ENCODE measurements at places on chromosomes 1 and 21. TPM values are rescaled to one million over a fixed set of nuclear protein-coding genes. Genes with fewer than 3 reads are reported as not detected.

Gene FMO5
- total RNA-seq = 0.95 TPM

Gene IL24
- not detected for total RNA-seq

DNA sequence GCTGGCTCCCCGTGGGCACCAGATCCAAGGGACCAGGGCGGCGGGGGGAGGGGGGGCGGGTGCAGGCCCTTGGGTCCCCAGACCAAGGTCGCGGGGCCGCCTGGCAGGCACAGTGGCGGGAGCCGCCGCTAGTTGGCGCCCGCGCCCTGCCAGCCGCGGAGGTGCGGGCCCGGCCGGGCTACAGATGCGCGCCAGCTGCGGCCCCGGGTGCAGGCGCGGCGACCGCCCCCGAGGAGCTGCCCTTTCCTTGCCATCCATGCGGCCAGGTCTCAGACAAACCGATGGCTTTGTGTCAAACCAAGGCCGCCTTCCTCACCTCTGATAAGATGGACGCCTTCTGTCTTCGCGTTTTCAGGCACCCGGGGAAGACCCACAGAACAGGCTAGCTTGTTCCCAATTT is 2.2 kb upstream of the RUNX3 start:
- H3K4me1 ChIP-seq = peaks cover 17% of the 10 kb centered on the region
- no peak for DNase-seq
- peak overlapping the region; percentile 2 for H3K4me3 ChIP-seq

Gene RIPPLY3
- not detected for total RNA-seq

DNA sequence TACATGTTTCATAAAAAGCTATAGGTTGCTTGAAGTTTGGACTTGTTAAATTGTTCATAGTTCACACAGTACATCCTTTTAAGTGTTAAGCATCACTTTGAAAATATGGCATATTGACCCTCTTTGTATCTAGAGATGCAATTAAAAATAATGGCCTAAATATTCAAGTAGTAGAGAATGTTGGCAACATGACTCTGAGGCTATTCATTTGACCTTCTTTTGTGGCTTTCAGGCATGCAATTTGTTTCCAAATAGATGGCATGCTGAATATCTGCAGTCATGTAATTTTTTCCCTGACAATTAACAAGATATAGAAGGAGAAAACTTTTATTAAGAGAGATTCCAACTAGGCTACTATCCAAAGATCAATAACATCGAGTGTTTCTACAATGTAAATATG is 230.5 kb upstream of the ZRANB2 start:
- H3K27me3 ChIP-seq = no peaks in the 10 kb centered on the region
- H3K27ac ChIP-seq = no peak overlapping the region
- no peaks in the 10 kb centered on the region for H3K4me1 ChIP-seq
- DNase-seq = no peak
- H3K36me3 ChIP-seq = no peaks in the 10 kb centered on the region

Gene S100A16
- total RNA-seq = 52.1 TPM

- H3K27ac ChIP-seq = no peak overlapping the region
- peaks cover 40% of the 10 kb centered on the region for H3K36me3 ChIP-seq
- H3K27me3 ChIP-seq = no peaks in the 10 kb centered on the region
- DNase-seq = no peak
These were observed 23.2 kb downstream of the CSTB start for GRCh38 chr21:43752758-43753438.

Gene PLA2G2D
- total RNA-seq = not detected

Gene WNT4
- total RNA-seq = 1.1 TPM

Gene AKR7A3
- total RNA-seq = 0.17 TPM

DNA sequence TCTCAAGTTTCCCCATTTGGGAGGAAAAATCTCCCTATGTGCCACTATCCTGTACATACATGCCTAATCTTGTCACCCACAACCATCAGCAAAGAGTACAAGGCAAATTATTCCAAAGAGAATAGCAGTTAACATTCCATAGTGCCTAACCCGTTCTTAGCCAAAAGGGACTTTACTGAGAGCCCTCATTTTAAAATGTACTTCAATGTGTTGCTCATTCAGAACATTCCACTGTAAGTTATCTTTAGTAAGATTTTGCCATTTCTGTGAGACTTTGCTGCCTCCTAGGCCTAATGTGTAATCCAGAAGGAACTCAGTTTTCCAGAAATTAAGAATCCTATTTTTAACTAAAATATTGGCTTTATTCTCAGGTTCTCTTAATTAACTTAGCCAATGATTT is 11.3 kb upstream of the MRPL55 start:
- H3K27ac ChIP-seq = no peak overlapping the region
- DNase-seq = no peak
- no peaks in the 10 kb centered on the region for H3K27me3 ChIP-seq

DNA sequence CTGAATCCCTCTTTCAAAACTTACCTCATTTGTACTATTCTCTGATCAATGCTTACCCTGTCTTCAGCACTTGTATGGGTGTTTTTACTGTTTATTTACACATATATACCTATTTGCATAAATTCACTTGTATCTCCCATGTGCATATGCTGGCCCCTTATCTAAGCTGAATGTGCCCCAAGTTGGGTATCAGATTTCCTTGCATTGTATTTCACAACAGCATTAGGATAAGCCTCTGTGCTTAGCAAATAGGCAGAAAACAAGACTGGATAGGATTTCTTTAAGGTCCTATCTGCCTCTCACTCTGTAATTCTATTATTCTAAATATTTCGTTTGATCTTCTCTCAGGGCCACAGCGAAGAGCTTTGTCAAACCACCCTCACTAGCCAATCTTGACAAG is 45.9 kb upstream of the IPO9 start:
- H3K4me1 ChIP-seq = peaks cover 4% of the 10 kb centered on the region
- H3K27me3 ChIP-seq = no peaks in the 10 kb centered on the region
- H3K4me3 ChIP-seq = no peak overlapping the region
- no peak for DNase-seq
- H3K27ac ChIP-seq = no peak overlapping the region

GRCh38 chr1:151968058-151968457 is 25.6 kb downstream of the S100A10 start:
- H3K4me3 ChIP-seq = no peak overlapping the region
- H3K36me3 ChIP-seq = no peaks in the 10 kb centered on the region
- no peak overlapping the region for H3K27ac ChIP-seq
- H3K27me3 ChIP-seq = no peaks in the 10 kb centered on the region
- H3K4me1 ChIP-seq = no peaks in the 10 kb centered on the region

DNA sequence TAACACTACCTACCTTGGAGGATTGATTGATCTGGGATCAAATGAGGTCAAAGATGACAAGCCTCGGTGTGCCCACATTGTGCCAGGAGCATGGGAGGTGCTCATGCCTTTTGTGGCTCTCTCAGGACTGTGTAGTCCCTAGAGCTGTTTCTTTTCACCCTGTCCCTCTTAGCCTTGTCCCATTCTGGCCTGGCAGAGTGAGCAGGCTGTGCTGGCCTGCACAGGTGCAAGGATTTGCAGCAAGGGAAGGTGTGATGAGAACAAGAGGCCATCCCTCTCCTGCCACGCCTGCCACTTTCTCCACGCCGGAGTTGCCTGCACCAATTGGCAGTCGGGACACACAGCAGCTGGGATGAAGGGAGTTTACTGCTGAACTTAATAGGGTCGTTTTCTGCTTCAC is 410.6 kb upstream of the VAMP3 start:
- no peak for DNase-seq
- H3K27ac ChIP-seq = no peak overlapping the region
- H3K36me3 ChIP-seq = no peaks in the 10 kb centered on the region
- H3K27me3 ChIP-seq = no peaks in the 10 kb centered on the region

DNA sequence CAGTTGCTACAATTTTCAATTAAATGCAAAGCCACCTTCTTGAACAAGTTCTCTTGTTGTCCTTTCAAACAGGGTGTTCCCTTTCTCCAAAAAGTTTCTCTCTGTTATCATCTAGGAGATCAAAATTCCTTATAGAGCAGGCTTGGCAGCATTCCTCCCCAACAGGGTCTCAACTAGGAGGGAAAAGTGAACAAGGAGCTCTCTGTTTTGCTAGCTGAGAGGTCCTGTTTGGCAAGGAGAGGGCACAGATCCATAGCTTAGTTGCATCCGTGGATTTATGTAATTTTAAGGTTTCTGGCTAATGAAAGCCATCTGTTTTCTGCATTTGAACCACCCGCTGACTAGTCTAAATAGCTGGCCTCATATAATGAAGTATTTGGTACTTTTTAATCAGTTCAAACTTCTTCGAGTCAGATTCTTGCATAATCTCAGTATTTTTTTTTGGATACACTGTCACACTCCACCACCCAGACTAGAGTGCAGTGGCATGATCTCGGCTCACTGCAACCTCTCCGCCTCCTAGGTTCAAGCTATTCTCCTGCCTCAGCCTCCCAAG is 54.0 kb downstream of the APP start:
- H3K27me3 ChIP-seq = no peaks in the 10 kb centered on the region
- DNase-seq = no peak
- no peak overlapping the region for H3K4me3 ChIP-seq
- H3K36me3 ChIP-seq = no peaks in the 10 kb centered on the region
- H3K27ac ChIP-seq = peak overlapping the region; percentile 62

GRCh38 chr1:22824975-22825374 is 114.3 kb downstream of the EPHB2 start:
- peaks cover 6% of the 10 kb centered on the region for H3K4me1 ChIP-seq
- no peak overlapping the region for H3K4me3 ChIP-seq
- no peak for DNase-seq
- no peak overlapping the region for H3K27ac ChIP-seq
- no peaks in the 10 kb centered on the region for H3K36me3 ChIP-seq

Gene CLCNKB
- total RNA-seq = not detected

DNA sequence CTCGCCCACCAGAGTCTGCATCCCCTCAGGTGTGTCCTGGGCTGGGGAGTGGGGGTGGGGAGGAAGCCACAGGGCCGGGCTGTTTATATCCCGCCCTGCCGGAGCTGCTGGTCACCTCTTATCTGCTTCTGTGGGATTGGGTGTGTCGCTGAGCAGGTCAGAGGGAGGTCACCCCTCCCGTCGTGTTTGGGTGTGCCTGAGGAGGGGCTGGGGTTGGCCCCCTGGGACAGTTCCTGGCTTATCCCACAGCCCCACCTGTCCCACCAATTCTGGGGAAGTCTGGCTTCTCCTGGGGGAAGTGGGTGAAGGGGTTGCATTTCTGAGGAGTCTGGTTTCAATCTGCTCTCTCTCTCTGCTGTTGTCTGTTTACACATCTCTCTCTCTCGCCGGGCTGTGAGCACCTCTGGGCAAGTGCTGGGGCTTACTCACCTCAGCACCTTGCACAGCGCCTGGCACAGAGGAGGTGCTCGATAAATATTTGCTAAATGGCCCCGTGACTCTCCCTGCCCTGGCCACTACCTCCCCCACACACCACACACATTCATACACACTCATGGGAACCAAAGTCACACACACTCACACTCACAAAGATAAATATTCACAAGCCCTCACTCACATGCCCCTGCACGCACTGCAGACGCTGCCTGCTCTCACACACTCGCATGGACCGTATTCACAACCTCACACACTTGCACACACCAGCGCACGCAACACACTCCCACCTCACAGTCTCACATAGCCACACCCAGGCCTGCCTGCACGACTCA is 8.3 kb downstream of the ELF3 start:
- H3K4me3 ChIP-seq = no peak overlapping the region
- H3K36me3 ChIP-seq = no peaks in the 10 kb centered on the region
- no peak overlapping the region for H3K27ac ChIP-seq
- DNase-seq = no peak

Measured in gastrocnemius medialis (tissue), 4 donors.